ENCODE measurements at places on chromosomes 1 and 21.

DNA sequence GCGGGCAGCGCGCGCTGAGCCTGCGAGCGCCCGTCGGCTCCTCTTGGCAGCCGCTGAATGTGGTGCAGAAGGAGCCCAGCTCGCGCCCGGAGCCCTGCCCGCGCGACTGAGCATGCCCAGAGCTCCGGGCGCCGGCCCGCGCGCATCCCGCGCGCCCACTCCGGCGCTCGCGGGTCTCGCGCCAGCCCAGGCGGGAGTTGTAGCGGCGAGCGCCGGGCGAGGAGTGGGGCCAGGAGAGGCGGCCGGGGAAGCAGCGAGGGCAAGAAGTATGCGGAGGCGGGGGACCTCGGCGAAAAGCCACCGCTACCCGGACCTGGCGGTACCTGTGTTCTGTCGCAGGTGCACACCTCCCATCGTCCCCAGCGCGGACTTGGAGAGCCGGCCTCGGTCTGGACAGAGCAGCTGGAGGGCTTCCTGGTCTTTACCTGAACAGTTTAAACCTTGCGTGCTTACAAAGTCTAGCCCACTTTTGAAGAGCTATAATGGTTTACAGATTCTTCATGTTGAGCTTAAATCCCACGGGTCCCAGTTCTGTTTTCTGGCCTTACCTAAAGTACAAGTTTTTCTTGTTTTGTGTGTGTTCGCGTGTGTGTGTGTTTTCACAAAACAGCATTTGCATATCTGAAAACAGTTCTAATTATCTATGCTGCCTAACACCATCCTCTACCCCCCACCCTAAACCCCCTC lies at the start of gene DDAH1:
DDAH1 (minus strand) TSS at position 61 of the 687 bp plus-strand sequence. CDS start 114 bp downstream, outside the sequence.
- DNase-seq: no peak

- no peak for DNase-seq
Observed at GRCh38 chr1:59128239-59128736, 168.6 kb upstream of the FGGY start.

- DNase-seq: no peak
Observed at GRCh38 chr1:159247266-159247665, 42.6 kb downstream of the ACKR1 start.

- DNase-seq: no peak
Observed at GRCh38 chr1:89381618-89382017, 17.8 kb downstream of the GBP6 start.

DNA sequence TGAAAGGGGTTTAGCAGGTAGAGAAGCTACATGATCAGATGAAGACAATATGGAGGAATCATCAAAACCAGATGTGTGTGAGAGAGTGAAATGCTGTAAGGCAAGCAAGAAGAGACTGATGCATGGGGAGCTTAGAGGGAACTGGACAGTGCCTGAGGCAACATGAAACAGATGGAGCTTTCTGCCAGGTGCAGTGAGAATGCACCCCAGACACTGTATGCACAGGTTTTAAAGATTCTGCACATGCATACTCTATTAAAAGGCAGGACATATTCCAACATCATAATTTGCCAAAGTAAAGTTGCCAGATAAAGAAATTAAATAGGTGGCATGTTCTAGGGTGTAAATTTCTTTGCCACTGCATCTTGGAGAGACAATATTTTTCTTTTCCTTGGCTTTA lies 200.1 kb downstream of the AMY1C start:
- no peak for DNase-seq
